Inflammatory macrophage treated with lipopolysaccharide for 4 hours (primary cell): ENCODE measurements at places on chromosomes 11 and 22.
A peak's percentile ranks its signal among the peaks of the same experiment; 100 is the strongest.

DNA sequence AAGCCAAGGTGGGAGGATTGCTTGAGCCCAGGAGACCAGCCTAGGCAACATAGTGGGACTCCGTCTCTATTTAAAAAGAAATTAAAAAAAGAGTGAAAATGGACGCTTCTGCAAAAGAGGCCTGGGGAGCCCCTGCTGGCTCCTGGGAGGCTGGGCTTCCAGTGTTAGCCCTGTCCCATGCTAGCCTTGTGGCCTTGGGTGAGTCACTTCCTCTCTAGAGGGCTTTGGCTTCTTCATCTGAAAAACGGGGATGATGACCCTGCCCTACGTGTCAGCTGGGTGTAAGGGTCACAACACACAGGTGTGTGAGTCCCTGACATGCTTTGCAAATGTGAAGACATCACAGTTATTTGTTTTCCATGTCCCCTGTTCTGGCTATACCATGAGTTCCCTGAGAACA, 32.8 kb downstream of the FAM227A start:
- DNase-seq, result peak; percentile 31

- DNase-seq, result no peak
Measured at GRCh38 chr11:111697933-111698371, 68.2 kb downstream of the PPP2R1B start.

GRCh38 chr11:100630898-100631297, 56.2 kb upstream of the ARHGAP42 start:
- DNase-seq, result no peak

DNA sequence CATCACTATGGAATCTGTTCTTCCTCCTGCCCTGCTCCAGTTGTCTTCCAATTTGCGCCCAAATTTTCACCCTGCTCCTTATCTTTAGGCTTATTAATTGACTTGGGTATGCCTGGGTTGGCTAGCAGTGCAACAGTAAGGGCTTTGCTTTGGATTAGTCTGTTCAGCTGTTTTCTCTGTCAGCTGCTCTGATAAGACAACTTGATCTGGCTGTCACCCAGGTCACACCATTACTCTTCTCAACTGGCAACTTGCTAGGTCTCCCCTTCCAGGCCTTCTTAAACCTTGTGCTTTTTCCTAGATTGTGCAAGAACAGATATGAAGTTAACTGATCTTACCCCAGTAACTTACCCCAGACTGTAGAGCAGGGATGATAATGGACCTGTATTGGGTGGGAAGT, 357.8 kb upstream of the LARGE1 start:
- no peak for DNase-seq

GRCh38 chr22:24894220-24894975, 52.1 kb downstream of the LHFPL7 start:
- DNase-seq, result peak; percentile 24

DNA sequence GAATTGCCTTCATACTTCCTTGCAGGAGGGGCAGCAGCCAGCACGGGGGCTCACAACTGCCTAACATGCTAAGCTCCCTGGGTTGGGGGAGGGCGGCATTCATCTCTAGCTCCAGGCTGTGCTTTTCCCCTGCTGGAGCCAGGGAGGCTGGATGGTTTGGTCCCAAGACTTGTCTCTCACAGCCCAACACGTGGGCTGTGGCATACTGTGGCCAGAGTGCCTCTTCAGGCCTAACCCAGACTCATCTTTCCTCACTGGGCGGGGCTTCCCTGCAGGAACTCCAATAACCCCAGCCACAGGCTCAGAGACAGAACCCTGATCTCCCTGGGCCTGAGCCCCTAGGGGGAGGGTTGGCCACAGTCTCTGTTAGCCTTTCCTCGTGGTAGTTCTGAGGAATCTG, 121.9 kb upstream of the PLET1 start:
- DNase-seq, result no peak

DNA sequence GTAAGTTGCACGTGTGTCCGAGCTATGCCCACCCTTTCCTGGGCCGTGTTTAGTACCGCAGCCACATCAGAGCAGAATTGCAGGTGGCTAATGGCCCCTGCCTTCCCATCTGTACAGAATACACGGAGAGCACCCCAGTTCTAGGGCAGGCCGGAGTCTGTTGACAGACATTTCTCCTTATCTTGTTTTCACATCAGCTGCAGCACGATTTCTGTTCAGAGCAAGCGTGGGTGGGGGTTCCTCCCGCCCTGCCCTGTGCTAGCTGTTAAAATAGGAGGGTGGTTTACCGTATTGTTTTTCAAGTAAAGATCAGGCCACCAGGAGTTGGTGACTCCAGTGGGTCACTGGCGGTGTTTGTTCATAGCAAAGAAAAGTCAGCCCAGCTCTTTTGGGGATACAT, 41.1 kb downstream of the UBASH3B start:
- peak; percentile 68 for DNase-seq

DNA sequence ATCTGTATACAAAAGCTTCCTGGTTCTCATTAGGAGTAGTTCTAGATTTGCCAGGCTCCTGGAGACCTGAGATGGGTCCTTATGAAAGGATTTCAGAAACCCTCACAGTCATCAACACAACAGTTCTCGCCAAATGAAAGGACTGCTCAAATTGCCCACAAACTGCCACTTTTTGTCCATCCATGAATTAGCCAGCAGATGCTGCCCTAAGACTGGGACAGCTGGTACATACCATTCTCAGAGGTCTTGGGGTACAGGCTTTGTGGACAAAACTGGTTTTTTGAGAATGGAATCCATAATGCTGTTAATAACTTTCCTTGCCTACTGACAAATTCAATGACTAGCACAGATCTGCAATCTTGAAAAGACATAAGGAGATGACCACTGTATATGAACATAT, 23.4 kb upstream of the BDNF start:
- DNase-seq, result no peak

DNA sequence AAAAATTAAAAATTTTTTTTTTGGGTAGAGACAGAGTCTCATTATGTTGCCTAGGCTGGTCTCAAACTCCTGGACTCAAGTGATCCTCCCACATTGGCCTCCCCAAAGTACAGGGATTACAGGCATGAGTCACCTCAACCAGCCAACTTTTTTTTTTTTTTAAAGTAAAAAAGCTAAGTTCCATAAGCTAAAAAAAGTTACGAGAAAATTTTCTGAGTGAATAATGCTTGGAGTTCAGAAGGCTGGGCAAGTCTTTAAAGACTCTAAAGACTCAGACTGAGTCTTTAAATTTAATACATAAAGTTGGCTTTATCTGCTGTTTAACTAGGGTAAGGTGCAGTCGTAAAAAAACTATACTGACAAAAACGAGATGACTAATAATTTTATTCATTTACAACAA, 5.6 kb downstream of the DDX6 start:
- peak; percentile 3 for DNase-seq

DNA sequence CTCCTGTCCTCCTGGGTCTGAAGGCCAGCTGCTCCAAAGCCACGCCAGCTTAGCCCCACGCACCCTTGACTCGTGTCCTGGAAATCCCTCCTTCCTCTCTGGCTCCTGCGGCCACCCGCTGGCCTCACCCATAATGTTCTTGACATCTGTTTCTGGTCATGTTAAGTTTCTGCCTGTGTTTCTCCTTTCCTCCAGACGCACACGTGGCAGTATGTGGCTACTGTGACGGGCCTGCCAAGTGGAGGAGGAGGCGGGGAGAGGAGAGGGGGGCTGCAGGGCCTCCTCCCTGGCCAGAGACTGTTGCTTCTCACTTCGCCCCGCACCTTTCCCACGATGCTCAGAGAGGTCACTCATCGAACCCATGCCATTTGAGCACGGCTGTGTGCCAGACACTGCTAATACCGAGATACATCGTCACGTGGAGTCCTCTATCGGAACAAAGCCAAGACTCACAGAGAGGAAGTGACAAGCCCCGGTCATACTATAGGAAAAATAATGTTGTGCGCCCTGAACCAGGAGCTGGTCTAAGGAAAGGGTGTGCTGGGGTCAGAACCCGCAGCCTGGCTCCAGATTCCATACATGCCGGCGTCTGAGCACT, 11.5 kb downstream of the C1QTNF6 start:
- peak; percentile 73 for DNase-seq

DNA sequence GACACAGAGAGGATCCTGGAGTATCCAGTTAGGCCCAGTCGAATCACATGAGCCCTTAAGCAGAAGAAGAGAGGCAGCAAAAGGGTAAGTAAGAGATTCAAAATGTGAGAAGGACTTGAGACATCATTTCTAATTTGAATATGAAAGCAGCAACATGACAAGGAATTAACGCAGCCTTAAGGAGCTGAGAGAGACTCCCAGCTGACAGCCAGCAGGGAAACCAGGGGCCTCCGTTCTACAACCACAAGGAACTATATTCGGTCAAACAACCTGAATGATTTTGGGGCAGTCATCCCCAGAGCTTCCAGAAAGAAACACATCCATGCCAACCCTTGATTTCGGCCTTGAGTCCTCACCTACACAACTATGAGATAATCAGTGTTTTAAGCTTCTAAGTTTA, 189.7 kb upstream of the MTNR1B start:
- DNase-seq, result no peak

- no peak for DNase-seq
Measured at GRCh38 chr11:105609832-105610781, at the start of gene GRIA4. Gene GRIA4, plus strand, starts transcription at chr11:105610073. Its CDS starts 925 bp downstream, at chr11:105610998.

GRCh38 chr11:115920092-115920461, 415.9 kb upstream of the CADM1 start:
- DNase-seq, result no peak

DNA sequence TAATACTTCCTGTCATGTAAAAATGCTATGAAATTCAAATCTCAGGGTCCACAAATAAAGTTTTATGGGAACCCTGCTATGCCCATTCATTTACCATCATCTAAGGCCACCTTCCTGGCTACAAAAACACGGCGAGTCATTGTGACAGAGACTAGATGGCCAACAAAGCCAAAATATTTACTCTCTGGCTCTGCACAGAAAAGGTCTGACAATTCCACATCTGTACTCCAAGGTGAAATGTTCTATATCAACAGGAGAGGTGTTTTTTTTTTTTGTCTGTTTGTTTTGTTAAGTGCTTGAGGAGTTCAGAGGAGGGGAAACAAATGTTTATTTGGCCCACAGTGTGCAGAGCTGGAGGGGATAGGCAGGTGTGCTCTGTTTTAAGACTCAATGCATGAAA, 18.6 kb upstream of the TMA7B start:
- DNase-seq, result no peak

- DNase-seq, result no peak
Measured at GRCh38 chr11:118892514-118892913, 8.8 kb downstream of the CXCR5 start.

- DNase-seq, result no peak
Measured at GRCh38 chr11:117557361-117557760, 229.7 kb downstream of the CEP164 start.
